ENCODE measurements at places on chromosomes 5 and 9.

DNA sequence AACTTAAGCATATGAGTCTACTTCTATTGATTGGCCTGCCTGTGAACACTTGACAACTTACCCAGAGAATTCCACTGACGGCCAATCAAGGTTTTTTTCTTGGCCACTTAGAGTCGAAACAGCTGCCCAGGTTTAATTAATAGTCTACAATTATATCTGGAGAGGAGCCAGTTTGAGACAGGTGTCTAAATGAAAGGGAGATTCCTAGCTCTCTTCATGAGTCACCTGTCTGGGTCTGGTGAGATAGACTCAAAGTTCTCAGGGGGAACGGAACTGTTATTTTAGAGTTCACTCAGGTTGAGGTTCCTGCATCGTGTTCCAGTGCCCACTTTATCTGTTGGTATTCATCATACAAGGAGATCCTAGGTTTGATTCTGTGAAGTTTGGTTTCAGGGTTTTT lies 111.0 kb downstream of the CD180 start:
- no peak for DNase-seq

DNA sequence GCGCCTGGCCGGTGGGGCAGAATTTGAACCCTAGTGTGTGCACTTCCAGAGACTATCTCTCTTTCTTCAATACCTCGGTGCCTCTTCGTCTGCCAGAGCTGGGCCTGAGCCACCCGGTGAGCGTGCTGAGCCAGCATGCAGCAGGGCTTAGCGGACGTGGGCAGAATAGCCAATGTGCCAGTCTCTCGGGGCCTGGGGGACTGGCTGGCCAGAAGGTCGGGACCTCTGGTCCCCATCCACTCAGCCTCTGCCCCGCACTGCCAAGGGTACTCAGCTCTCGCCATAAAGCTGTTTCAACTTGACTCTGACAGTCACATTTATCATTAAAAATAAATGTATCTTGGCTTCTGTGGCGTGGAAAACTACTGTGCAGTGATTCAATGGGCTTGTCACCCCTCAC lies 4.2 kb upstream of the FIBCD1 start:
- DNase-seq = no peak

- no peak for DNase-seq
These were observed 215.9 kb downstream of the NXNL2 start for GRCh38 chr9:88750832-88751360.

GRCh38 chr5:16313761-16314160 lies 134.2 kb upstream of the MARCHF11 start:
- DNase-seq = no peak

DNA sequence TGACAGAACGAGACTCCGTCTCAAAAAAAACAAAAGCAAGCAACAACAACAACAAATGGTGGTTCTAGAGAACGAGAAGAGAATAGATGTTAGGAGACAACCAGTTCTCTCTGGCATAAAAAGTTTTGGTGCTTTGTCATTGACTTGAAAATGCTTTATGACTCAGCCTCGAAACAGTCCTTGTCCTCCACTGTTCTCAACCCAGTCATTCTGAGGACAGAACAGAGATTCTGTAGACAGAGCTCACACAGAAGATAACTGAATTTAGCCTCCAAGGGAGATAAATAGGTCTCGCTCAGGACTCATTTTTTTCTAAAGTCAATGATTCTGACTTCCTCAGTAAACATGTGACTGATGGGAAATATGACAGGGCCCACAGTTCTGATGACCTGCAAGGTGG lies 76.0 kb upstream of the FSTL4 start:
- no peak for DNase-seq

- DNase-seq = no peak
These were observed 59.2 kb downstream of the YTHDC2 start for GRCh38 chr5:113572716-113573115.

GRCh38 chr9:106704056-106704615 lies 158.8 kb upstream of the ZNF462 start:
- no peak for DNase-seq

DNA sequence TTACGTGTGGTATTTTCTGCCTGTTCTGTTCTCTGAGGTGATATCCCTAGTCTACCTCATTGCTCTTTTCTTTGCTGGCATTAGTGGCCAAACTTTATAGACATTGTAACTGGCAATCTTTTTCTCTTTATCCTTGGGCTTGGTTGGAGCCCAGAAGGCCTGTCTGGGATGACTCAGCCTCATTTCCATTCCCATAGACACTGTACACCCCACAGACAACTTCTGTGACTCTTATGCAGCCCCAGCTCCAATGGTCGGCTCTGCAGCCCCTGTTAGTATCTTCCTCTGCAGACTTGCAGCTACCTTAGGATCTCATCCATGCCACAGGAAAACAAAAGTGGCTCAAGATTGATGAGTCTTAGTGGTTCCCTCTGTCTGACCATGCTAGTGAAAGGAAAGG lies 79.8 kb downstream of the CFAP95 start:
- DNase-seq = no peak

DNA sequence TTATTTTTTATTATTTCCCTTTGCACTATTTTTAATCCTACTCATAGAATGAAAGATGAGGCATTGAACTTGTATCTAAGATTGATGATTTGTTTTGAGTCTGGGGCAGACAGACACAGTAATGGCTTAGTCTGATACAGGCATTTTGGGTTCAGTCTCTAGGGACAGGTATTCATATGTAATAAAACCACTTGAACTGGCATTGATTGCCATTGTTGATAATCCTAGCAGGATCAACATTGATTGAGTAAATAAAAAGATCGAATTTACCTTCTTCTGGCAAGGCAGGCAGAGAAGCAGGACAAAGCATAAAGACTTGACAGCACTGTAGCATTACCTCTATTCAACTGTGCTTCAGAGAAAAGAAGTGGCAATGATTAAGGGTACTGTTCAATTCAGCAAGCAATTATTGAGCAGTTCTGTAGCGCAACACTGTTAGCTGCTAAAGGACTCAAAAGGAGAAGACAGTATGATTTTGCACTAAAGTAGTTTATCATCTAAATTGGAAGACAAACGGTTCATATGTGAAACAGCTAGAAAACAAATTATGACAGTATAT lies 144.4 kb downstream of the COMMD10 start:
- no peak for DNase-seq

GRCh38 chr5:136042665-136043121 lies 13.9 kb downstream of the TGFBI start:
- no peak for DNase-seq

DNA sequence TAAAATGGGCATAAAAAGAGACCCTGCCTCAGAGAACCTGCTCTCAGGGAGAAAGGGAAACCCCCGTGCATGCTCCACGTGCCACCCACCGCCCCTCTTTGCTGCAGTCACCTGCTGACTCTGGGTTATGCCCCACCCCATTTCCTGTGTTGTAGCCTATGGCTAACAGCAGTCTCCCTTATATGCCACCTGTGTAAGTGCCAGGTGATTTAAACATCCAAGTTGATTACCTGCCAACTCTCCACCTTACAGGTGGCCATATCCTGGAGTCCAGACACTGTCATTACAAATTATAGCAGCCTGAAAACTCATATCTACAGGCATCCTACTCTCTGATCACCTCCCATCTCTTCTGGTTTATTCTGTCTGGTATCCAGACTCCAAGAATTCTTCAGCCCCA lies 242.6 kb downstream of the HSPA4 start:
- DNase-seq = no peak

- DNase-seq = no peak
These were observed 55.5 kb downstream of the MYO10 start for GRCh38 chr5:16880547-16880946.

GRCh38 chr9:131290036-131290766 lies 678 bp downstream of the PLPP7 start:
- no peak for DNase-seq

DNA sequence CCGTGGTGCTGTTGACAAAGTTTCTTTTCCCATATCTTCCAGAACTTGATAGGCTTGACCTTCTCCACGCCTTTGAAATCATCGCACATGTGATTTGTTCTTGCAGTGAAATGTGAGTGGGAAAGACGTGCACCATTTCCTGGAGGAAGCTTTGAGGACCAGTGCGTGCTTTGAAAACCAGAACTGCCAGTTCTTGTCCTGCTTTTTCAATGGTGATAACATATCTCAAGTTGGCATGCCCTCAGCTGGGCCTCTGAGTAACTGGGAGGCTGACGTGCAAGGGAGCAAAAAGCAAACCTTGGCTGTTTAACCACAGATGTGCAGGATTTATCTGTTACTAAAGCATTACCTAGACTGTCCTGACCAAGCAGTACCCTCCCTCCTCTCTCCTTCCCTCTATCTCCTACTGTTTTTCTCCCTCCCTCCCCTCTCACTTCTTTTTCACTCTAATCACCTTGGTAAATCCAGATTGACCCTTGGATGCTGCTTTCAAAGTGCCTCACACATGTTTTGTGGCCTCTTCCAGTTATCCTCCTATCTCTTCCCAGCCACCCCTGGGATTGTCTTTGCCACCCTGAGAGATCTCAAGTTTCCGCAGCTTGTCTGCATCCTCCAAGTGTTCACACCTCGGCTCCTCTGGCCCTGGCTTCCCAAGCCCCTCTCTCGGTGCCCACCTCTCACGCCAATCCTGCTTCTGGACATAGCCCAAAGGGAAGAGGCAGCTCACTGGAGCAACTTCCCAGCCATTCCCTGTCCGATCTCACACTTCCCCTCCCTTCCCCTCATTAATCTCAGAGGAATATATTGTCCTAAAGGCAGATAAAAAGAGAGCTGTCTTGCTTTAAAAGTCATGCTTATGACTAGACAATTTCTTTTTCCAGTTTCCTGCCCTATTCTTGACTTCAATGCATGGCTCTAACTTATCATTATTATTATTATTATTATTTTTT lies 198.3 kb downstream of the ERCC6L2 start:
- DNase-seq = no peak

- DNase-seq = no peak
These were observed 186.8 kb downstream of the PALM2AKAP2 start for GRCh38 chr9:109966643-109967368.

DNA sequence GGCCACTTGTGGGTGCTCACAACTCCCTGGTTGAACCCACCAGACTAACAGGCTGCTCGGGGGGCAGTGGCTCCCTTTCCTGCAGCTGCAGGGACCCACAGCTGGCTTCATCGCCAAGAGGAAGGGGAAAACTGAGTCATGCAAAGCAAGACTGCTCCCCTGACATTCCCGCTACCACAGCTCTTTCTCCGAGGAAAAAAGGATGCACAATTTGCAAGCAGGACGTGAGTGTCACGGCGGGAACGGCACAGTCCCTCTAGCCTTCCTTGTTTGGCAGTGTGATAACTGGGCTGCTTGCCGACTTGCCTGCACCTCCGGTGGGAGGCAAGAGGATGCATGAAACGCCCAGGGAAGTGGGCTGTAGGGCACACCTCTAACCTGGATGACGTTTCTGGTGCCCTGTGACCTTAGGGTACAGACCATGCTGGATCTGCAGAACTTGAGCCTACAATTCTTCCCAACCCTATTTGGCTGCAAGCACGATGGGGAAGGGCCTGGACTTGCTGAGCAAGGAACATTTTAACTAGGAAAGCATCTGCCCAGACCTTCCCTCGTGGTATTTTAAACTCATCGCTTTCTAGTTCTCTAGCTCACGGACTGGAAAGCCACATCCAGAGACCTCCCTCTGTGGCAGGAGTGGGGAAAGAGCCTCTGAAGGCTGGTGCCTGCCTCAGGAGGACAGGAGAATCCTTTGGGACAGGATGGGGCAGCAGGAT lies 7.8 kb downstream of the SH3PXD2B start:
- no peak for DNase-seq

Data from activated CD4-positive, alpha-beta T cell treated with anti-CD3 and anti-CD28 coated beads, Interleukin-2, amount 50 U/mL, for 48 hours (primary cell).